Right ventricle myocardium inferior (tissue), 1 donor: ENCODE measurements at places on chromosomes 4 and X.
A peak's percentile ranks its signal among the peaks of the same experiment; 100 is the strongest.

DNA sequence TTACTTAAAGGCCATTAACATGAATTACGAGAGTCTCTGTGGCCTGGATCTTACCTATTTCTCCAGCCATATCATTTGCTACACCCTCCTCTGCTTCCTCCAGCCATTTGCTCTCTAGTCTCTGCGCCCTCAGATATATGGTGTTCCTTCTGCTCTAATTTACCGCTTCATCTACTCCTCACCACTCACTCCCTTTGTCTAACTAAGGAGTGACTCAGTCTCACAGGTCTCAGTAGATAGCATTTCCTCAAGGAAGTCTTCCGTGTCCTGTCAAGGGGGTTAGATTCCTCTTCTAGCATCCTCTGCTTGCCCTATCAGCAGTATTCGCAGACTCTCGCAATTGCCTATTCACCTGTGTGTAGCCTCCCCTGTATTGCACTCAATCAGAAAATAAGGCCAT, 892.1 kb upstream of the INTU start:
- no peak for DNase-seq

DNA sequence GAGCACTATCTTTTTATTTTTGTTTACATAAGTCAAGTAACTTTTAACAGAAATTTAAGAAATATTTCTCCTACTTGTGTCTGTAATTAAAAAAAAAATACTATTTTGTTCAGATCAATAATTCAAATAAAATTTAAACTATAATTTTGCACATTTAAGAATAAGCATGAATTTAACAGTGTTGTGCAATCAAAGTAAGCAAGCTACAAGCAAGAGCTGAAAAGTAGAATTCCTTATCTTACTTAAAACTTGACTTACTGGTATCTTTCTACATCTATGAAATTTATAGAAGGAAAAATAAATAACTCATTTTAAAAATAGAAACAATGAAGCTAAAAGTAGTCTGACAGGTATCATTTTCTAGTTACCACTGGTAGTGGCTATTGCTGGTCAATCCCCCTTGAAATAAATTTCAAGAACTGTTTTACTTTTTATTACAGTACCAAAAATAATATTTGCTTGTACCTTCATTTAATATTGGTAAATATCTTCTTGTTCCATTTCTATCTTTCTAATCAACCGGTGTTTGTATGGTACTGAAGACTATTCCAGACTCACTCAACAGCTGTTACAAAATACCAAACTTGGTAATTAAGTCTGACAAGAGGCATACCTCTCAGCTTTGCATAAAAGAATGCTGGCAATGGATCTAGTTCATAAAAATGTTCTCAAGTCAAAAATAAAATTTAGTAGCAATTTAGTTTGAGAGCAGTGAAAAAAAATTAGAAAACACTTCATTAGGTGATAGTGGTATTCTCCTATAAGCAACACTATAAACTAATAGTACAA, 62.2 kb downstream of the NOCT start:
- DNase-seq = no peak

DNA sequence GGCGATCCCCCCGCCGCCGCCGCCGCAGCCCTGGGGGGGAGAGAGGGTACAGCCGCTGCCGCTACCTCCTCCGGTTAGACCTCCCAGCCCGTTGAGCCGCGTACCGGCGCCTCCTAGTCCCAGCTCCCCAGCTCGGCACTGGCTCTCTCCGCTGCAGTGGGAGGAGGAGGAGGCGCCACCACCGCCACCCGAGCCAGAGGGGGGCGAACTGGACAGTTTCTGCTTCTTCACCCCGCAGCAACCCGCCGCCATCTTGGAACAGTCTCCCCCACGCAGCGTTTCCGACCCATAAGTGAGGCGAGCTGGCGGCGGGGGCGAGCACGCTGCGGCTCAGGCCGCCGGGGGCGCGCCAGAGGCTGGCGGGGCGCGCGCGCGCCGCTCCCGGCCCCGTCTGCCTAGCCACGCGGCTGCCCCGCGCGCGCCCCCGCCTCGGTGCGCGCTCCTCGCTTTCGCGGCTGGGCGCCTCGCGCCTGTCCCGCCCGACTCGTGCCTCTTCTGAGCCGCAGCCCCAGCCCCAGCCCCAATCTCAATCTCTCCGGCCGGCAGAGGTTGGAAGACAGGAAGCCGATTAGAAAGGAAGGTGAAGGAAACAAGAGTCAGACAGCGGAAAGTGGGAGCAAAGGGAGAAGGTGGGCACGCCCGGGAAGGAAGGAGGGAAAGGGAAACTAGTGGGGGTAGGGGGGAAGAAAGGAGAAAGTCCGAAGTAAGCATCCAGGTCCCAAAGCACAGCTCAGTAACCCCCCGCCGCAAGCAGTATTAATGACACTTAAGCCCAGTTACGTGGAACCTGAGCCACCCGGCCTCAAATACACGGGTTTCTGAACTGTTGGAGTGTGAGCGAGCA, at the start of gene AMMECR1:
TSS of gene AMMECR1 (minus strand) at position 266 of the 844 bp plus-strand sequence. CDS start at position 252, 14 bp downstream.
- DNase-seq = peak; percentile 90

DNA sequence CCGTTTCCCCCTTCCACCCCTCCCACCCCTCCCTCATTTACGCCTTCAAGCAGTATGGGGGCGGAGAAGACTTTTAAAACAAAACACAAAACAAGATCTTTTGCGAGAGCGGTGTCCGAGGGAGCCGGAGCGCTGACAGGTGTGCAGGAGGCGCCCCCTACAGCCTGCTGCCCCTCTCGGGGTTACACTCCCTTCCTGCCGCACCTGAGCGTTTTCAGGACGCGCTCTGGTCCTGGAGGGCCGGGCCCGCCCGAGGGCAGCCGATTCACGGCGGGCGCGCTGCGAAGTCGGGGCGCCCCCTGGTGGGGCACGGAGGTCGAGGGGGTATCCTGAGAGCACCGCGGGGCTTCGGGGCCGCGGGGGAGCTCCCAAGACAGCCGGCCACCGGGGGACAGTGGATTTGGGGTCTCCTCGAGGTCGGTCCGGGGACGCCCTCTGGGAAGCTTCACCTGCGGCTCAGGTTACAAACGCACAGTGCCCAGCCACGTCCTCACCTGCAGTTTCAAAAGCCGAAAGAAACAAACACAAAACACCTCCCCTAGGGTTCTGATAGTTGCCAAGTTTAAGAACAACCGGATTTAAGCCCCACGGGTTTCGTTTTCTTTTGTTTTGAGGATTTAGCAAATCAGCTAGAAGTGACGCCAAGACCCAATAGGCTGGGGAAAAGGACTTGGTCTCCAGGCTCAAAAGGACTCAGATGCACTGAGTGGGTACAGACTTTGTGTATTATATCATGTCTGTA, 8.0 kb upstream of the NEUROG2 start:
- DNase-seq = peak; percentile 83
